Stimulated activated CD4-positive, alpha-beta T cell treated with anti-CD3 and anti-CD28 coated beads, Interleukin-4, amount 100 ng/mL, for 4 hours (primary cell): ENCODE measurements at places on chromosomes 2 and 18.

DNA sequence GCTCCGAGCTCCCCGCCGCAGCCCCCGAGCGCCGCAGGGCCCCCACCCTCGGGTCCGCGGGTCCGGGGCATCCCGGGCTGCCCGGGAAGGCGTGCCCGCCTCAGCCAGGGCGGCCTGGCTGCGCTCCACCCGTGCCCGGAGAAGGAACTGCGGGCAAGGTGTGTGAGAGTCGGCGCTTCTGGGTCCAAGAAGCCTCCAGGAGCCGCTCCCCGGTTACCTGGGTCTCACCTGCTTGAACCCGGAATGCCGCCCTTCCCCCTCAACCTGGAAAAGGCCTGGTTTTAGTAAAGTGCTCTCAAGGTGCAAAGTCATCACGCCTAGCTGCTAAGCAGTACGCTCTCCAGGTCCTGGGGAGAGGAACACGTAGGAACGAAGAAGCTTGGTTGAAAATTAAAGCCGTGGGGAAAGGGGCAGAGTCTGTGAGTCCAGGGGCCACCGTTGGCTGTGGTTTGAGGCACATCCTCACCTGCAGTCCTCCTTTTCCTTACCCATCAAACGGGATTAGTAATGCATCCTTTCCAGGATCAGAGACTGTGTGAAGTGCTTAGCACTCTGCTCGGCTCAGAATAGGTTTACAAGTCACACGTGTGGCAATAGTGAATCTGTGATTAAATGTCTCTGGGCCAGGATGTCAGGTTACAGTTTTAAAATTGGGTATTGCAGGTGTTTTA, 1.2 kb downstream of the ASAP2 start:
- DNase-seq, result no peak

DNA sequence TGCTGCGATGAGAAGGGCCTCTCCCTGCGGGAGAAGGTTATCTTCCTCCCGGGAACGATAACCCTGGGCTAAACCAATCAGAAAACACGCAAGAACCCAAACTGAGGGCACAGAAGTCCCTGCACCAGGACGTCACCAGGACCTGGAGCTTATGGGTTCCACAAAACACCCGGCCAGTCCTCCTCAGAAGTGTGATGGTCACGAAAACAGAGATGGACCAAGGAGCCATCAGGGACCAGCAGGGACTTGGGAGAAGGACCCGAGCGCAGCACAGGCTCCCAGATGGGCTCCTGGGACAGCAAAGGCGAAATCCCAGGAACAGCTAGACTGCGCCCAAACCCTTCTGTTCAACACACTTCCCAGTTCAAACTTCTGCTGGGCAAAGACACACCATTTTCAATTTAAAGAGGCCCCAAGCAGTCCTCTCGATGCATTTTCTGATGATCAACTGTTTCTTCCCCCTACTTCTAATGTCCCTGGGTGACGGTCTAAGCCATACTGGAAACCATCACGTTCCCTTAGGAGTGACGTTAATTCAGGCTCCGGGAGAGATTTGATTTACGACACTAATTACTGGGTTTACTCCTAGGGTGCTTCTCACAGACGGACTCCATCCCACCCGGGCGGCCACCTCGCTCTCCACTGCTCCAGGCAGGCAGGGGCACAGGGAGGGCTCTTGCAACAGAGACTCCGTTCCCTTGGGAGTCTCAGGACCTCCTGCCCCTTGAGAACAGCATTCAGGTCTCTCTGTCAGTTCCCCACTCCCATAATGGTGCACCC, 29.2 kb downstream of the ZNF516 start:
- no peak for DNase-seq

DNA sequence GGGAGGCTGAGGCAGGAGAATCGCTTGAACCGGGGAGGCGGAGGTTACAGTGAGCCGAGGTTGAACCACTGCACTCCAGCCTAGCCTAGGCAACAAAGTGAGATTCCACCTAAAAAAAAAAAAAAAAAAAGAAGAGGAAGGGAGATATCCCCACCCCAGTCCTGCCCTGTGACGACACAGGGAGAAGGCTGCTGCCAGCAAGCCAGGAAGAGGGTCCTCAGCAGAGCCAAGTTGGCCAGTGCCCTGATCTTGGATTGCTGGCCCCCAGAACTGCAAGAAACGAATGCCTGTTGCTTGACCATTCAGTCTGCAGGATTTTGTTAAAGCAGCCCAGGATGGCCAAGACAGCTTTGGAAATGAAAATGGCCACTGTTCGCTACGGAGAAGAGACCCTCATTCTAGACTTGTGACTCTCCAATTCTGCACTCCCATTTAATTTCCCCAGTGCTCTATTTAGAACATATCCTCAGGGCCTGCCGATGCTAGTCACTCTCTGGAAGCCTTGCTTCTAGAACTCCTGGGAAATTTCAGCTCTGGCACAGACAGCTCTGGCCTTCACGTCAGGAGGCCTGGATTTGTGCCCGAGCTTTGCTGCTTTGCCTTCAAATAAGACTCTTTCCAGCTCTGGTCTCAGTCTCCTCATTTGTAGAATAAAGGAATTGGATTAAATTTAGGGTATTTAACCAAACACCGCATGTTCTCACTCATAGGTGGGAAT, 15.7 kb upstream of the AMMECR1L start:
- no peak for DNase-seq

DNA sequence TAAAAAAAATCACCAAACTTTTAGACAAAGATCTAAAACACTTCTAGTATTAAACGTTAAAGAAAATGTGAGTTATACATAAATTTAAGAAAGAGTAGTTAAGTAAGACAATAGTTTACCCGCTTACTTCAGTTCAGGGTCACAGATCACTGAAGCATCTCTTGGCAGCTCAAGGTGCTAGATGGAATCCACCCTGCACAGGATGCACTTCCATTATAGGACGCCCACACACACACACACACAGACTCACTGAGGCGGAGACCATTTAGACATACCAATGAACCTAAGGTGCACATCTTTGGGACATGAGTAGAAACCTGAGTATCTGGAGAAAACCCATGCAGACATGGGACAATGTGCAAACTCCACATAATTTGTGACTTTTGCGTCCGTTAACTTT, 630.6 kb upstream of the ZNF804A start:
- no peak for DNase-seq

DNA sequence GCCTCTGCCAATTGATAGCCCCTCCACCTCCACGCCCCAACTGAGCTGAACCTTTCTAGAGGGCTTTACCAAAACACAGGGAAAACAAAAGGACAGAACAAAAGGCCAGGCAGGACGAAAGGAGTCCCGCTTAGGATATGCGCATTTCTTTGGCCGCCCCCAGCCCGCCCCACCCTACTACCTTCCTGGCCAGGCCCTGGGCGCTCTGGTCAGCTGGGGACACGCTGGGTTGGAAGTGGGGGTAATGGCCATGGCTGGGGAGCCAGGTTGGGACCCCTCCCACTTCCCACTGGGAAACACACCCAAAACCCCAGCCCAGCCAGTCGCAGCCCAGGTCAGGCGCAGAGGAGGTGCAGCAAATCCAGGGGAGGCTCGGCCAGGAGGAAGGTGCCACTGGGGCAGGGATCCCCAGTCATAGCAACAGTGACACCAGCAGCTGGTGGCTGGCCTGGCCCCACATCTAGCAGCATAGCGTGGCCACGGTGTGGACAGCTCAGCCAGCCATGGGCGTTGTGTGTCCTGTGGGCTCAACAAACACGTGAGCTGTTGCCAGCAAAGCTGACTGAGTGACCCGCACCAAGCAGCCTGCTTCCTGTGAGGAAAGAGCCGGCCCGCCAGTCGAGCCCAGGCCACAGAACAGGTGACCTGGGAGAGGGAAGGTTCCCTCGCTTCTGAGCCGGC, 24.6 kb upstream of the B3GNT7 start:
- DNase-seq, result no peak

- no peak for DNase-seq
Measured at GRCh38 chr2:177547122-177547521, 154.5 kb downstream of the AGPS start.

GRCh38 chr2:55620123-55620779, 2.8 kb upstream of the PPP4R3B start:
- DNase-seq, result no peak

GRCh38 chr2:3598912-3599854, 4.3 kb downstream of the COLEC11 start:
- DNase-seq, result no peak

DNA sequence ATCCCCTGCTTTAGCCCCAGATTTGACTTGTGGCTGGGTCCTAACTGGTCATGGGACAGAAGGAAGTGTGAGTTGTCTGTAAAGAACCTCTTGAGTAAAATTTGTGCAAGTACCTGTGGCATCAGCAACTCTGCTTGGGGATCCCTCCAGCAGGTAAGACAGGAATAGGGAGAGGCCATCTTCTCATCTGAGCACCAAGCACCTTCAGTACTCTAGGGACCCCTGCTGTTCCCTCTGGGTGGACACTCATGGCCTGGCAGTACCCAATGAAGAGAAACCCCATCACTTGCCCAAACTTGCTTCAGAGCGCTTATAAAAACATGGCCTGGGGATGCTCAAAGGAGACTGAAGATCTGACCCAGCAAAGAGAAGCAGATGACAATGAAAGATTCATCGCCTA, 297.8 kb downstream of the SP3 start:
- no peak for DNase-seq

GRCh38 chr2:10284108-10284870, 18.4 kb upstream of the HPCAL1 start:
- DNase-seq, result no peak

GRCh38 chr18:58533766-58534165, 95.1 kb downstream of the ALPK2 start:
- no peak for DNase-seq

DNA sequence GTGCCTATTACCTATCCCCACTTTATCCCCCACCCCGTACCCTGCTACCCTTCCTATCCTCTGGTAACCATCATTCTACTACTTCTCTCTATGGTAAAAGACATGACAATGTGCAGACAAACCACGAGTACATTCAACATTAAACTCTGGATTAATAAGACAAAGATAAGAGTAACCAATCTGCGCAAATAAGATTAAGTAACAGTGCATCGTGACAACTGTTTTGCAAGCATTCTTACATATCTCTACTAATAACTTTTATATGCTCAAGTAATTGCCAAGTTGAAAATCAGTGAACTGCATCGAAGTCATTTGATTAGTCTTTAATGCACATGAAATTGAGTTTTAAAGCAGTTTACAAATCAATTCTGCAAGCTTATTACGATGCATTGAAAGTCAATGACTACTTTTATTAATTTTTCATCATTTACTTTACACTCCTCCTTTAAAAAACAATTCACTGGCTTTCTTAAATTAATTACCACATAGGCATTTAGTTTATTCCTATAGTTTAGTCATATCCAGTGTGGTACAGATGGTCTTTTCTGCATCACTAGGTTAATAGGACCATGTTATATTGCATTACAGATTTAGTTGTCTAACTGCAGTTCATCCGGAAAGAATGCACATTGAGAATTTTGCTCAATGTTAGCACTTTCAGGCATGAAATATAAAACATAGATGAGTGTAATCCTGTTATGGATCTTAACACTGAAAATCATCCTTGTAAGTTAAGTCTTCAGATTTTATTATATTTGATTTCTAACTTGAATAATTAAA, 178.1 kb downstream of the GCA start:
- no peak for DNase-seq

GRCh38 chr2:3460156-3460555, 59.2 kb downstream of the ADI1 start:
- no peak for DNase-seq

- DNase-seq, result no peak
Measured at GRCh38 chr2:88563129-88563528, 64.1 kb downstream of the EIF2AK3 start.

DNA sequence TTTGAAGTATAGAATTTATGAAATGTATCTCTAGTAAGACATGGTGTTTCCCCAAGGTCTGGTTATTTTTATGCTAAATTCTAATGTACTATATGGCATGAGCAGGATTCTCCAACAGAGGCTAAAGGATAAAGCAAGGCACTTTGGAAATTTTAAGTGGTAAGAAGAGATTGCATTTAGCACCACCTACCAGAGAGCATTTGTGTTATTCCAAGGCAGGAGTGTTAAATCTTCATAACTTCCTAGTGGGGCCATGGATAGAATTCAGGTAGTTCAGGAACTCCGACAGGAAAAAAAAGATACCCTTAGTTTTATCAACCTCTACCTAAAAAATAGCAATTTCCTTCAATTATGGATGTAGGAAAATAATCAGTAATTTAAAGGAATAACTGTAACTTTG, 497.4 kb upstream of the CRIM1 start:
- DNase-seq, result no peak

DNA sequence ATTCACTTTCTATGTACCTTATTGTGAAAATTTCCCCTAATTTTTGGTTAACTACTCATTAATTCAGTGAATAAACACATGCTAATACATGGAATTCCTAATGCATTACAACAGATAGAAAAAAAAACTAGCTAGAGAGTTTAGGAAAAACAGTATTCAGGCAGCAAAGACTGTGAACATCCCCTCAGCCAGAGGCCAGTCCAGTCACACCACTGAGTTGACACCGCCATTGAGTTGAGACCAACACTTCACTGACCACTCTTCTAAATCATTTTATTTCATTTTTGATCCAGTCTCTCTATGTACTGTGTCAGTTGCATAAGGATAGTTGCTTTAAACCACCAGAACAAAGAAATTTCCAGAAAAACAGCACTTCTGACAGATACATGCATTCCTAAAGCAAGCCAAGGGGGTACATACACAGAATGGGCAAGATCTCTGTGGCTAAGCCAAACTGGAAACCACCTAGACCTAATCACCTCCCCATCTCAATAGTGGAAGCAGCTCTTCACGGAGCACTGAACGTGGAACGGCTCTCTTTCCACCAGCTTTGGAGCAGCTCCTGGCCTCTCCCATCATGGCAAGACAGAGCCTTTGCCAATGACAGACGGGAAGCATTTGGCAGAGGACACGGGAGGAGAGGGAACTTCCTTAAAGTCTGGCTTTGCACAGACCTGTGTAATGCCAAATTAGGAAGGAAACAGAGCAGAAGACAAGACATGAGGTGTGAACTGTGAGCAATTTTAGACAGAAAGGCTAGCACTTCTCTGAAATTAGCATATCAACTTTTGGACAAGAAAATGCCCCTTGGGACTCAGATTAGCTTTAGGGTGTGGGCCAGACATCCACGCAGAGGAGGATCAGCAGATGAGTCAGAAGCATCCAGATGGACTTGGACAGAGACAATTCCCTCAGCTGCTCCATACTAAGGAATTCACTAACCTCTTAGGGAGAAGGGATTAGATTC, 36.4 kb downstream of the CACNB4 start:
- no peak for DNase-seq

DNA sequence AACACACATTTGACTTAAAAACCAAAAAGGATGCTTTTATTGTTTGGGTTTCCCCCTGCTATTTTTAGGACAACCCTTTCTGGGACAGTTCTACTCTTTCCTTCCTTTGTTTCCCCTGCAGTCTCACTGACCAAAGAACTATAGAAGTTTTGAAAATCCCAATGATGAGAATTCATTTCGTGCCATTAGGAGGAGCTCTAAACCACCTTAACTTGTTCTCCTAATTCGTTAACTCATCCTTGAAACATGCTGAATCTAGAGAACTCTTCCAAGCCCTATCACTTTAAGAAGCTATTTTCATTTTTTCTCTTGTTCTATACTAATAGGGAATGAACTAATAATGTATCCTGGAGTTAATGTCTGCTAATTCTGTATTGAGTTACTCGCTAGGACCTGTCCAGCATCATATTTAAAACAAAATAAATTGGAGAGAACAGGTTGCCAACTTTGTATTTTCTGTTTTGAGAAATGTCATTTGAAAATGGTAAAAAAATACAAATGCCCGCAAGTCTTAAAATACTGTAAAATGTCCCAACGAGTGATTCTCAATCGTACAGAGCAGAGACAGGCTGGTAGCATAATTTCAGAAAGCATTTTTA, 62.9 kb downstream of the AFTPH start:
- no peak for DNase-seq
